ENCODE measurements at places on chromosomes 12 and 14.

DNA sequence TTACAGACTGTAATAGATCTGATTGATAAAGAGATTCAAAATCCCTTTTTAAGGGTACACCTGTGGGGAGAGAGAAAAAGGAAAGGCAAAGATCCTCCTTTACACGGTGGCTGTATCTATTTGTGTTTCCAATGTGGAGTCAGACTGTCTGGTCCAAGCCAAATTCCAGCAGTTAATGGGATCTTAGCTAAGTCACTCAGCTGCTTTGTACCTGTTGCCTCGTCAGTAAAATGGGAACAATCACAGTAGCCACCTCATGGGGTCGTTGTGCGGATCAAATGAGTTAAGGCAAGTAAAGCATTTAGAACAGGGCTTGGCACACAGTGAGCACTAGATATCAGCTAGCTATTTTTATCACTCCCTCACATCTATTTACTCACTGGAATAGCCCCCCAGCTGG is 46.9 kb downstream of the EFCAB11 start:
- DNase-seq, result no peak

GRCh38 chr14:29919845-29920244 is 7.8 kb downstream of the PRKD1 start:
- no peak for DNase-seq

- DNase-seq, result no peak
Measured at GRCh38 chr12:29023436-29024076, 125.5 kb upstream of the FAR2 start.

DNA sequence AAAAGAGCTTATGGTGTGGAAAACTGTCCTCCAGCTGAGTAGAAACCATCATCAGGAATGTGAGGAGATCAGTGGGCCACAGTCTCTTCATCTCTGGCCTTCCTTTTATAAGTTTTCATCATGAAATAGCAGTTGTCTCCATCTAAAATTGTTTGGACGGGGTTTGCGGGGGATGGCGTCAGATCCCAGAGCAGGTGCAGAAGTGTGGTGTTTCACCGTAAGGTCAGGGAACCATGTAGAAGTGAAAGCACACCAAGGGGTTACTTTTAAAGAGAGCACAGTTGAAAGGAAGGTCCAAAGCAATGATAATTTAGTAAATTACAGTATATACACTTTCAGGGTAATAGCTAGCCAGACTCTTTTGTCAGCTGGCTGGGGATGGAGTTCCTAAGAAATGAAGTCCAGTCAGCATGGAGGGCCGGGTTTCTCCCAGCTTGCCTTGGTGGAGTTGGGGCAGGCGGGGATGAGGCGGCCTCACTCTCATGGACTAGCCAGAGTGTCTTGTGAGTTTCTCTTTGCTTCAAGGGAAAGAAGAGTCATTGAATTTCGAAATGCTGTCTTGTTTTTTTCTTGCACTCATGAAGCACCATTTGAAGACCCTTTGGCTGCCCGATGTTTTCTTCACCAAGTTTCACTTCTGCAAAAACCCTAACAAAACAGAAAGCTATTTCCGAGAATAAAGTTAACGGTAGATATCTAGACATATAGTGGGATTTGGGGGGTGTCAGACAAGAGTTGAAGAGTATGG is 100.6 kb downstream of the ETV6 start:
- DNase-seq, result no peak

GRCh38 chr14:94542111-94542810 is 19.0 kb upstream of the SERPINA4 start:
- DNase-seq, result no peak
